ENCODE measurements at places on chromosomes 5 and 9. TPM values are rescaled to one million over a fixed set of nuclear protein-coding genes. Genes with fewer than 3 reads are reported as not detected.

The FCN2 gene
- not detected for total RNA-seq

The GRM6 gene
- total RNA-seq = not detected

The BNC2 gene
- 3.5 TPM for total RNA-seq

The CATSPER3 gene
- total RNA-seq = 0.49 TPM

The GAPVD1 gene
- 33.4 TPM for total RNA-seq

The TRUB2 gene
- 43.7 TPM for total RNA-seq

DNA sequence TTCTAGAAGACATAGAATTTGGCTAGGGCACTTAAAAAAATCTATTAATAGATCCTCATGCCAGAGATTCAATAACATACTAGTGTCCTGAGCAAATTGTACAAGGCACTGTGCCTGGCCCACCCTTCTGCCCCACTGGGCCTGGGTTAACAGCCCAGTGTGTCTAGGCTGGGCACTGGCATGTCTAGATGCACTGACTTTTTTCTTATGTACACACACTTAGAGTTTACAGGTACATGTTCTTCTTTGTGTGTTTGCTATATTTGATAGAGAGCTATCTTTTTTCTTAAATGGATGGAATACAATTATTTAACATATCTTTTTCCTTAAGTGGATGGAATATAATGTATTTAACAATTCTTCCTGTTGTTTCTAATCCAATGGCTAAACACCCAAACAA is 241.5 kb downstream of the AUH start:
- no peak for DNase-seq

DNA sequence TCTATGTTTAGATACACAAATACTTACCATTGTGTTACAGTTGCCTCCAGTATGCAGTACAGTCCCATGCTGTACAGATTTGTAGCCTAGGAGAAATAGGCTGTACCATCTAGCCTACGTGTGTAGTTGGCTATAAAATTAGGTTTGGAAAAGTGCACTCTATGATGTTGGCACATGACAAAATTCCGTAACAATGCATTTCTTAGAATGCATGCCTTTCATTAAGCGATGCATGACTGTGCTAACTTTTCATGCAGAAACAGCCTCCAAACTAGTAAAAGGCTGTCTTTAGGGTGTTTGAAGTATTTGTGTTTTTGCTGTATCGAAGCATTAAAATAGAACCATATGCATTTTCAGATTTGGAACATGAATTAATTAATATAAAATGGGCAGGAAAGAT is 157.9 kb downstream of the RMI1 start:
- DNase-seq = no peak

DNA sequence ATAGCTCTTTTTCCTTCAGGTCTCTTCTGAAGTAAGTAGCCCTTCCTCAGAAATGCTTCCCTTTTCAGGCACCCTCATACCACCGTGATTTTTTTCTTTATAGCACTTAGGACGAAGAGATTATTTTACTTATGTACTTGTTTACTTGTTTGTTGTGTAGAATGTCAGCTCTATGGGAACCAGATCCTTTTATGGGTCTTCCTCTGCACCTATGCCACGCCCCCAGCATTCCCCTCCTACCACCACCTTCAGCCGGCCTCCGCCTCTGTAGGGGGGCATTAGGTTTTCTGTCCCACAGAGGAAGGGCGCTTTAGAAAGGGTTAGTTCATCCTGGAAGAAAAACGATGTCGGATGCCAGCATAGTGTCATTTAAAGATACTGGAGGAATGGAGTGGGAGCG is 1.8 kb downstream of the CDKN2B-AS1 start:
- DNase-seq = no peak

- DNase-seq = no peak
Measured at GRCh38 chr9:522658-523057, 308.0 kb downstream of the DOCK8 start.

DNA sequence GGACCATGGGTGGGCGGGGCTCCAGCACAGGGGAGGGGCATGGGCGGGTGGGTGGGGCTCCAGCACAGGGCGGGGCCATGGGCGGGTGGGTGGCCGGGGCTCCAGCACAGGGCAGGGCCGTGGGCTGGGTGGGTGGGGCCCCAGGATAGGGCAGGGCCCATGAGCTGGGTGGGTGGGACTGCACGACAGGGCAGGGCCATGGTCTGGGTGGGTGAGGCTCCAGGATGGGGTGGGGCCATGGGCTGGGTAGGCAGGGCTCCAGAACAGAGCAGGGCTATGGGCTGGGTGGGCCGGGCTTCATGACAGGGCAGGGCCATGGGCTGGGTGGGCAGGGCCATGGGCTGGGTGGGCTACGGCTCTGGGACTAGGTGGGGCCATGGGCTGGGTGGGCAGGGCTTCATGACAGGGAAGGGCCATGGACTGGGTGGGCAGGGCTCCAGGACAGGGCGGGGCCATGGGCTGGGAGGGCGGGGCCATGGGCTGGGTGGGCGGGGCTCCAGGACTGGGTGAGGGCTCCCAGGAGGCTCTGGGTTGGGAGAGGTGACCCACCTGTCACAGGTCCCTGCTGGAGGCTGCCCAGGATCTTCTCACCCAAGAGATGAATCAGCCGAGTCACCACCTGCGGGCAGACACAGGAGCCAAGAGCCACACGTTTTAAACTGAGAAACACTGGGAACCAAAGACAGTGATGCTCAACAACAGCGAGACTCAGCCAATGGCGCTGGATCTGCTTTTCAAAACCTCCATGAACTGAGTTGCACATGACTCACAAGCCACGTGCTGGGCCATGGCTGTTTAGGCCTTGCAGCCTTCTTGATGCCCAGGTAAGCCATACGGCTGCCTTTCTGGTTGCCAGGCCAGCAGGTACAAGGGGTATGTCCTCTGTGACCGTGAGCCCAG is 33.6 kb upstream of the NSMF start:
- DNase-seq = no peak

- peak; percentile 52 for DNase-seq
Measured at GRCh38 chr5:178839319-178839704, 20.4 kb upstream of the ZNF354B start.

GRCh38 chr9:114513055-114513958 is 8.0 kb upstream of the WHRN start:
- DNase-seq = no peak

GRCh38 chr9:108209132-108209685 is 646.6 kb downstream of the ACTL7B start:
- DNase-seq = no peak

DNA sequence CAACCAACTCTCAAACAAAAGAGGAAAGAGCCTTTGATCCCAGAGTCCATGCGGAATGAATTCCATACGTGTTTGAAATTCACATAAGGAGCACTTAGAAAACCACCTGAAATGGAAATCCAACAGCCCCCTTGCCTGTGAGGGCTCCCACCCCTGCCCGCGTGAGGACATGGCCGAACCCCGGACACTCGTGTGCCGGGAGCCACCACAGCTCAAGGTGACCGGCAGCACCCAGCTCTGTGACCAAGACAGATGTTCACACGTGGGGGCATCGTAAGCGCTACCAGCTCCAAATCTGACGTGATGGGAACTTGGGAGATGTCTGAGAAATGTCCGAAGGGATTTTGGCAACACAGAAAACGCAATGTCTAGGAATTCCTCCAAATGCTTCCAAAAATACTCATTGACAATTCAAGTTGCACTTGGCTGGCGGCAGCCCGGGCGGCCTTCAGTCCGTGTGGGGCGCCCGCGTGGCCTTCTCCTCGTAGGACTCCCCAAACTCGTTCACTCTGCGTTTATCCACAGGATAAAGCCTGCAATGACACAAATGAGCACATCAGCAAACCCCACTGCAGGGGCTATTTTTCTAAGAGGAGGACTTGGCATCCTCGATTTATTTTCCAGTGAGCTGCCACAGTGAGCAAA is 23.2 kb upstream of the TERT start:
- no peak for DNase-seq

DNA sequence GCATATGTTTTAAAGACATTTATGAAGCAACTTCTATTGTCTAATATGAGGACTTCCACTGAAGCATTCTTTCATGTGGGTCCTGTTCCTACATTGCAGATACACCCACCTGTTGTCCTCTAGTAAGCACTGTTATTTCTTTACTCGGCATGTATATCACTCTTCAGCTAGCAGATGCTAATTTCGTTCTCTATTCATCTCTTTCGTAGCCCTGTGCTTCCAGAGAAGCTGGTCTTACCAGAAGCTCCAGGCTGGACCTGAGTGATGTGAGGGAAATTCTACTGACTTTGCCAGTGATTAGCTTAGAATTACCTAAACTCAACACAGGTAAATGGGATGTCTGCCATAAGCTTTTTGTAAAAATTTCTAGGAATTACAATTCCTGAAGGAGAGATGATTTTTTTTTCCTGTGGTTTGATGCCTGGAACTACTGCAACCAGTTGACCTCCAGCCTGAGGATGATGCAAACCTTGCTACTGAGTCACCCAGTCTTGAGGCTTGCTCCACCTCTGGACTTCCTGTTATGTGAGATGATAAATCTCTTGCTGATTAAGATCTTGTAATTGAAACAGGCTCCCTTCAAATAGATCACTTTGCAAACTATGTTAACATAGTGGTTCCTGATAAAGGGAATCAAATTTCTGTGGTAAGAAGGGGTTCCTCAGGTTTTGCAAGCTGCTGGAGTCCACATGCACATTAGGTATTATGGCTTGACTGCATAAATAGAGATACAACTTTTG is 52.2 kb upstream of the SPINK5 start:
- no peak for DNase-seq

DNA sequence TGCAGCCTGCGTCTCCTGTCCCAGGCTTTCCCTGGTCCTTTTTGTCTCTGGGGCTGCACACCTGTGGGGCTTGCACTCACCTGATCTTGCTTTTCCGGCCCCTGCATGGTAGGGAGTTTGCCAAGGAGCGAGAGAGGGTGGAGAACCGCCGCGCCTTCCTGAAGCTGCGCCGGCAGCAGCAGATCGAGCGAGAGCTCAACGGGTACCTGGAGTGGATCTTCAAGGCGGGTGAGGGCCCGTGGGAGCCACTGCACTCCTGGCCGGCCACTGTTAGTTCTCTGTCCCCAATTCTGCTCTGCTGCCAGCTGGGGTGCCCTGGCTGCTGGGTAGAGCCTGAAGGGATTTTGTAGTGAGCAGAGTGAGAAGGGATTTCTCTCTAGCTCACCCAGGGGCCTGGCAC is 78.0 kb downstream of the CACNA1B start:
- no peak for DNase-seq

GRCh38 chr9:129994882-129995281 is 48.1 kb downstream of the FNBP1 start:
- no peak for DNase-seq

- DNase-seq = no peak
Measured at GRCh38 chr5:42022383-42022972, 97.4 kb downstream of the FBXO4 start.

DNA sequence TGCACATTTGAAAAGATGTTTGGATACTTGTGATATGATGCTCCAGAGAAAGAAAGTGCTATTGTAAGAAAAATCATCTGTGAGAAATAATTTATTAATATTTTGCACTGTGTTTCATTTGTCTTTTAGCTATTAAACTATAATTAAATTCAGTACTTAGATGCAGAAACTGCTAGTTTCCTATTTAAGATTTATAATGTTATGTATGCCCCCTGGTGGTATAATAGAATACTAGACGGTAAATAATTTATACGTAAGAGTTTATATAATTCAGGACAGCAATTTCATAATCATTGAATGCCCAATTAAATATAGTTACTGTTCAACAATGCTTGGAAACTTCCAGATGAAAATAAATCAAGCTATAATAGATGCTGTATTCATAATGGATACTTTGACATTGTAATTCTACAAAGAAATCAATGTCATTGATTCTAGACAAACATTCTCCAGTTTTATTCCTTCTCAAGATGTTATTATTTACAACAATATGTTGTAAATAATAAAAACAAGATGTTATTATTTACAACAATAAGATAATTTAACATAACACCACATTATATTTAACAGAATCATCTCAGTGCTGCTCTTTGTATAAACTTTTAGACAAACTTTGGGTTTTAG is 101.0 kb downstream of the TMEM232 start:
- DNase-seq = no peak

GRCh38 chr5:30747412-30747811 is 446.1 kb upstream of the CDH6 start:
- no peak for DNase-seq

- DNase-seq = no peak
Measured at GRCh38 chr5:40981420-40981819, 72.1 kb downstream of the C7 start.

DNA sequence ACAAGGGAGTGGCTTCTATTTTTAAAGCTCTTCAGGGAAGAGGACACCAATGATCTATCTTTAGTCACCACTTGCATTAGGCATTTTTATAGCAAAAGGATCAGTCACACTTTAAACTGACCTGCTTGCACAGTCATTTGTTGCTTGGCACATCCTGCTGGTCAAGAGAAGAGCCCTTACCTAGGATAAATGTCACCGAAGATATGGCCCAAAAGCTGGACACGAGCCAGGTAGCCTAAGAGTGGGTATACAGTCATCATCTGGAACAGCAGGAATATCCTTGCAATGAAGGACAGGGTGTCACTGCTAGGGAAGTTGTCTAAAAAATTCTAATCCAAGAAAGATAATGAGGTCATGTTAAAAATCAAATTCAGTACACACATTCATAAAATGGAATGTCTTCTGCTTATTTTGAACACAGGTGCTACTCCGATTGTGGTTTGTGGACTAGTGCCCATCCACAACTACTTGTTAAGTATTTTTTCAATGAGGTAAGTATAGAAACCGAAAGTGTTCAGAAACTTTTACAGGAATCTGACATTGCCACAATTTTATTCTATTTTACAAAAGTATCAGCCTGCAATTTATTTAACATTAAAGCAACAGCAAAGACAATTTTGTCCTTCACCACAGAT is 78.4 kb downstream of the SLC38A9 start:
- DNase-seq = peak; percentile 42

GRCh38 chr9:126173401-126173800 is 153.2 kb upstream of the MVB12B start:
- DNase-seq = no peak

- no peak for DNase-seq
Measured at GRCh38 chr5:1660001-1660400, 136.2 kb upstream of the LPCAT1 start.

DNA sequence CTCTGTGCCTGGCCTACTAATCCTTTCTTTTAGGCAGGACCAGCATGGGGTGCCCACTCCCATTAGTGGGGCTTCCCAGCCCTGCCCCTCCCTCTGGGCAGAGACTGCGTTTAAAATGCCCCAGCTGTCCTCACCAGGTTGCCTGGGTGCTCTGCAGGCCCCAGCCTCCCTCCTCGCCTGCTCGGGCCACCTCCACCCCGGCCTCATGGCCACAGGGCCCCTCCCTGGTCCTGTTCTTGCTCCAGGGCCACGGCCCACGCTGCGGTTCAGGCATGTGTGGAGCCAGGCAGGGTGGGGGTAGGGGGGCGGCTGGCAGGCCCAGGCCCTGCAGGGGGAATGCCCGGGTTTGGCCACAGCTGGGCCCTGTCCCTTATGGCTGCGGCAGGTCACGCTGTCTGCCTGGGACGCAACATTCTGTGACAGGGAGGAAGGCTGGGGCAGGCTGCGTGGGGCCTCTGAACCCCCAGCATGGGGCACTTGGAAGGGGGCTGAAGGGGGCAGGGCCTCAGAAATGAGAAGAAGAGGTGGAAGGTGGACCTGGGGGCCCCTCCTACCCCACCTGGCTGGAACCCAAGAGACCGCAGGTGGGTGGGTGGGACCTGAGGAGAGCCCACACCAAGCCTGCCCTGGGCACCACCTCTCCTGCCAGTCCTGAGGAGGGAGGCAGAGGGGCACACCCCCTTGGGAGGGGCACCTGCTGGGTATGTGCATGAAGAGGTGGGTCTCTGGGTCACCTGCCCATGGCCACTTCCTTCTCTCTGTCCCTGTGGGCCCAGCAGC is at the start of gene LCN12:
Gene LCN12 (plus strand): TSS at position 733 of the 780 bp plus-strand sequence. CDS start 55 bp downstream, outside the sequence.
- no peak for DNase-seq

Measured in left ventricle myocardium inferior (tissue), 1 donor.